ENCODE measurements at places on chromosomes 5 and 9.

- no peak for DNase-seq
These were observed 87.5 kb downstream of the SCAMP1 start for GRCh38 chr5:78447775-78448424.

DNA sequence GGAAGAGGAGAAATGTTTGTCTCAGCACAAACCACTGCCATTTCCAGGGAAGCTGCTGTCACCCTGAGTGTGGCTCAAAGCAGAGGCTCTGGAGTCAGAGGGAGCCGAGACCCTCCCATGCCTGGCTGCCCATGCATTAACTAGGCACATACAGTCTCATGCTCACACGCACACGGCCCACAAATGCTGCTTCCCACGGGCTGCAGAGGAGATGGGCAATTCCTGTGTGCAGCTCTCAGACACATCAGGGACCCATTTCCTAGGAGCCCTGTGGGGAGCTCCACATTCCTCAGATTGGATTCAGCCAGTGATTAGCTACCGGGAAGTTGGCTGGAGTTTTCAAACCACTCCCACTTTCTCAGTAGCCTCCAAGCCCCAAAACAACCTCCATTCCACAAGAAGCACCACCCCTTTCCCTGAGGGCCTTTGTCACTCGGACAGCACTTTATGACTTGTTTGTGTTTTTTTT is 9.1 kb upstream of the PTGES start:
- no peak for DNase-seq

GRCh38 chr9:78238046-78239038 is 2.5 kb downstream of the CEP78 start:
- DNase-seq, result no peak

GRCh38 chr5:135332519-135333150 is 66.4 kb downstream of the MACROH2A1 start:
- DNase-seq, result no peak

Data from stimulated activated CD4-positive, alpha-beta T cell treated with anti-CD3 and anti-CD28 coated beads, Interleukin-2, amount 100 ng/mL, for 48 hours (primary cell).